ENCODE measurements at places on chromosomes 6 and 20. TPM values are rescaled to one million over a fixed set of nuclear protein-coding genes. Genes with fewer than 3 reads are reported as not detected.

DNA sequence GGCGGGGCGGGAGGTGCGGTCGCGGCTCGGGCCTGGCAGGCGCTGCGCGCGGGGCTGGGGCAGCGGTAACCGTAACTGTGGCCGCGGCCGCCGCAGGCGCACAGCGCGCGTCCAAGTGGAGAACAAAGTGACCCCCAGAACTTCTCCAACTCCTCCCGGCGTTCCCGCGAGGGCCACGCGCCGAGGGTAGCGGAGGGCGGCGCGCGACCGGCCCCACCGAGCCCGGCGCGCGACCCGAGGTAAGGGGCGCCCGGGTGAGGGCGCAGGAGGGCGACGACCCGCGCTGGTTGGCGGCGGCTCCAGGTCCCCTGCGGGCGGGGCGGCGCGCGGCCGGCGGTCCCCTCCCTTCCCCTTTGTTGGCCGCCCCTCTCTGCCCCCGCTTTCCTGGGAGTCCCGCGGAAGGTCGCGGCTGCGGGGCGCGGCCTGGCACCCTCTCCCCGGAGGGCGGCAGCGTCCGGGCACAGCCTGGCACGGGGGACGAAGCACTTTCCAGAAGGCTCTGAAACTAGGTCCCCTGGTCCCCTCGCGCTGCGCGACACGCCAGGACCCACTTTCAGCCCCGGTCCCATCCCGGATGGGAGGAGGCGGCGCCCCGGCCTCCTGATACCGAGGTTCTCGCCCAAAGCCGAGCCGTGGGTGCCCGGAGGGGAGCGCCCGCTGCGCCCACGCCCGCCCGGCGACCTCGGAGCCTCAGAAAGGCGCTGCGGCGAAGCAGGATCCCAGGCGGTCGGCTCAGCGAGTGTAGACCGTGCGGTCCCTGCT is at the start of gene TIAM2:
TIAM2 (plus strand) TSS at position 62 of the 762 bp plus-strand sequence. CDS start 133,909 bp downstream, outside the sequence.
- DNase-seq = peak; percentile 26
- peak within 1 kb of the TSS; percentile 56 for H3K4me3 ChIP-seq
- H3K4me1 ChIP-seq = peaks cover 6% of the 10 kb centered on the region
- H3K27ac ChIP-seq = no peak within 1 kb of the TSS
- H3K27me3 ChIP-seq = peaks cover 20% of the 10 kb centered on the region

DNA sequence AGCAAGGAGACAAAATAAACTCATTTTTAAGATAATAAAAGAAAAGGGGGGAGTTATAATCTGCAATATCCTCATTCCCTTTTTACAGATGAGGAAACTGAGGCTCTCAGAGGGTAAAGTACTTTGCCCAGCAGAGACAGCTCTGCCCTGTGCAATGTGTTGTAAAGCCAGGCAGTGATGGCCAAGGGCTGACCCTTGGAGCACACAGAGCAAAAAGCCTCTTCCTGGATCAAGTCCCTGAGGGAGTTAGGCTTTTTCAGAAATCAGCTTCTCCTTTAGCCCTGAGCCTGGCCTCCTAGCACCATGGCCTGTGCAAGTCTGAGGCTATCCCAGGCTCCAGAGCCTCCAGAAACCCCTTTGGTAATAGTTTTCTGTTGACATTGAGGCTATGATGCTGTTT is 234.8 kb downstream of the PHACTR1 start:
- peaks cover 4% of the 10 kb centered on the region for H3K4me1 ChIP-seq
- H3K4me3 ChIP-seq = no peak overlapping the region
- DNase-seq = no peak

- no peak for DNase-seq
- peaks cover 26% of the 10 kb centered on the region for H3K4me1 ChIP-seq
- H3K27ac ChIP-seq = no peak overlapping the region
- peaks cover 17% of the 10 kb centered on the region for H3K36me3 ChIP-seq
- H3K27me3 ChIP-seq = no peaks in the 10 kb centered on the region
These were observed 94.0 kb downstream of the RNGTT start for GRCh38 chr6:88869263-88870020.

DNA sequence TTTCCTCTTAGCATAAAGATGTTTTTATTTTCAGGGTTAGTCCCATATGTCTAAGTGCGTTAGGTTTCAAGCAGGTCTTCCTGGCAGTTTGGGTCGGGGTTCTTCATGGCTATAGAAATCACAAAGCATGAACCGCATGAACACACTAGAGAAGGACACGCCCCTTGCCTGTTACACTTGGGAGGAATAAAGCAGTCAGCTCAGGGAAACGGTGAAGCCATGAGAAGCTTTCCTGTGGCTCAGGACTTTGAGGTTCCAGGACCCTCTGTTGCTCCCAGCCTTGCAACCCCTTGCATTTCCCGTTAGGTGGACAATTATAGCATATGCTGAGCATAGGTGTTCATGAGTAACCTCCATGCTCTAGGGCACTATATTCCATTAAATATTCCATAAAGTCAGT is 96.7 kb downstream of the SYCP2 start:
- H3K36me3 ChIP-seq = no peaks in the 10 kb centered on the region
- DNase-seq = no peak
- no peaks in the 10 kb centered on the region for H3K4me1 ChIP-seq

MAFB gene
- not detected for total RNA-seq

GRCh38 chr6:35302604-35303241 is 5.1 kb downstream of the DEF6 start:
- DNase-seq = peak; percentile 93
- peaks cover 69% of the 10 kb centered on the region for H3K4me1 ChIP-seq
- peaks cover 71% of the 10 kb centered on the region for H3K36me3 ChIP-seq
- peak overlapping the region; percentile 96 for H3K27ac ChIP-seq
- H3K4me3 ChIP-seq = peak overlapping the region; percentile 85
- H3K27me3 ChIP-seq = no peaks in the 10 kb centered on the region

- H3K36me3 ChIP-seq = no peaks in the 10 kb centered on the region
- DNase-seq = no peak
- no peaks in the 10 kb centered on the region for H3K27me3 ChIP-seq
- no peaks in the 10 kb centered on the region for H3K4me1 ChIP-seq
- H3K4me3 ChIP-seq = no peak overlapping the region
- no peak overlapping the region for H3K27ac ChIP-seq
These were observed 277.2 kb downstream of the FRK start for GRCh38 chr6:115783402-115784061.

RRAGD gene
- total RNA-seq = 8.8 TPM

DNA sequence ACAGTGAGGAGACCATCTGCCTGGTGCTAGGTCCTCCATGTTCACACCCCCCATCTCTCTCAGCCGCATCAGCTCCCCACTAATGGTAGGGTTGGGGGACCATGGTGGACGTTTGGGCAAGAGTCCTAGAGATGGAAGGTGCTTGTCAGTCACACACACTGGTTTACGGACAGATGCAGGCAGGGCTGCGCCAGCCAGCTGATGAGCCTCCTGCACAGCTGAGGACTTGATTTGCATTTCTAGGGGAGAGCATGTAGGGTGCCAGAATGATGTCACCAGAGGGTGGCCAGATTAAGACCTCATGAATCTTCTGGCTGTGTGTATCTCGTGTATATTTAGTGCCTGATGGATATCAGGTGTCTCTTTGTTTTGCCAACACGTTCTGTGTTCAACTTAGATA is 28.6 kb downstream of the CST8 start:
- no peaks in the 10 kb centered on the region for H3K36me3 ChIP-seq
- H3K27ac ChIP-seq = no peak overlapping the region
- DNase-seq = no peak
- no peak overlapping the region for H3K4me3 ChIP-seq
- H3K27me3 ChIP-seq = no peaks in the 10 kb centered on the region

FRK gene
- total RNA-seq = 0.02 TPM

- no peaks in the 10 kb centered on the region for H3K4me1 ChIP-seq
- no peak overlapping the region for H3K27ac ChIP-seq
- H3K4me3 ChIP-seq = no peak overlapping the region
- no peak for DNase-seq
- peaks cover 5% of the 10 kb centered on the region for H3K27me3 ChIP-seq
These were observed 75.5 kb upstream of the CD2AP start for GRCh38 chr6:47402081-47402480.

DNA sequence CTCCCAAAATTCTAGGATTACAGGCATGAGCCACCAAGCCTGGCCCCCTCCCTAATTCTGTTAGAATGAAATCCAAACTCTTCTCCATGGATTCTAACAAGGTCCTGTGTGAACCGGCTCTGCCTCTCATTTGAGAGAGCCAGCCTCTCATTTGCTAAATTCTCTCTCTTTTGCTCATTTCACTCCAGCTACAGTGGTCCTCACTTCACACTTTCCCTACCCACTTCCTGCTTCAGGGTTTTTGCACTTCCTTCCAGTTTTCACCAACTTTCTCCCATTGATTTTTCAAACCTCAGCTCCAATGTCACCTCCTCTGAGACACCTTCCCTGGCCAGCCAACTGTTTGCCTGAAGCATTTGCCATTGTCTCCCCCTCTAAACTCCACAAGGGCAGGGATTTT is 5.1 kb downstream of the COX4I2 start:
- no peak overlapping the region for H3K27ac ChIP-seq
- no peaks in the 10 kb centered on the region for H3K36me3 ChIP-seq
- H3K27me3 ChIP-seq = peaks cover 18% of the 10 kb centered on the region

DNA sequence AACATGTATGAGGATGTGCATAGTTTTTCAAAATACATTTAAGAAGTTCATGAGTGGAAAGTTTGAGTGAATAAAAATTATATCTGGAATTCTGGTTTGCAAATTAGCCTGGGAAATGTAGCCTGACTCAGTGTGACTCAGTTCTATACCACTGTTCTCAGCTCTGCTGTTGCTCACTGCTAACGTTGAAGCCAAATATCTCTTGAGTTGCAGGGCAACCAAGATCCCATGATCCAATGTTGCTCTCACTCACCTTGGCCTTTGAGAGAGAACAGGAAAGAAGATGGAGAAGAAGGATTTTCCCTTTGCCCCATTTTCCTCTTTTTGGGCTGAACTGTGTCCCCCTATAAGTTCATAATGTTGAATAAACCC is 28.9 kb downstream of the PSMB9 start:
- H3K27ac ChIP-seq = no peak overlapping the region
- H3K4me3 ChIP-seq = no peak overlapping the region
- H3K27me3 ChIP-seq = peaks cover 4% of the 10 kb centered on the region
- peaks cover 4% of the 10 kb centered on the region for H3K4me1 ChIP-seq

CDH26 gene
- 0.47 TPM for total RNA-seq

DNA sequence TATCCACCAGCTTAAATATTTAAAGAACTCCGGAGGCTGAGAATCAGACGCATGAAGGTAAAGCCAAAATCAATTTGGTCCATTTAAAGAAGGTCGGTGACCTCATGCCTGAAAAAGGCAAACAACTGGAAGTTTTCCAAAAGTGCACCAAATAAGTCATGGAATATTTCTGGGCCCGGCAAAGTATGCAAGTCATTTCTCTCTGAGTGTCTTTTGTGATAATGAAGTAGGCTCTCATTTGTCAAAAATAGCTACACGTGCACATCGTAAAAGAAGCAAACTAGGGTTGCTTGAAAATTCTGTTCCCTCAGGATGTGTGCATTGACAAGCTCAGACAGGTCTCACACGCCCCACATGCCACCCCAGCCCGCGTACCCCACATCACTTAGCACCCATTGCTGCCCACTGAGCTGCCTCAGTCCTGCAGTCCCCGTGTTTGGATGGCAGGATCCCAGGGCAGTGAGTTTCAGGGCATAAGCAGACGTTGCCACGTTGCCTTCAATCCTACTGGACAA is 20.5 kb upstream of the PYGB start:
- no peak overlapping the region for H3K27ac ChIP-seq
- no peak overlapping the region for H3K4me3 ChIP-seq
- no peaks in the 10 kb centered on the region for H3K36me3 ChIP-seq
- no peaks in the 10 kb centered on the region for H3K27me3 ChIP-seq

DNA sequence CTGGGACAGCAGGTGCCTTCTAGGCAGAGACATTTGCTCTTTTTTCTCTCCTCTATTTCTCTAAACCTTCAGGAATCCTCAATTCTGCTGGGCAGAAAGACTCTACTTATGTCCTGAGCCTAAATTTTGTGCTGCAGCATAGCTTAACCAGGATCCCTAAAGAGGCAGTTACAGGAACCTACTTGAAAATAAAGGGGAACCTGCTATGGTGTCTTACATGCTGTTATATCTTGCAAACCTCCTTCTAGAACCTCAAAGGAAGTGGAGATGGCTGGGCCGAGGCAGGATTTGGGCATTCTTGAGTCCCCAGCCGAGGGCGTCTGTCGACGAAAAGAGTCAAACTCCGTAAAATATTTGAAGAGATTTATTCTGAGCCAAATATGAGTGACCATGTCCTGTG is 17.1 kb upstream of the GMNN start:
- no peak for DNase-seq
- no peak overlapping the region for H3K4me3 ChIP-seq
- no peak overlapping the region for H3K27ac ChIP-seq
- H3K27me3 ChIP-seq = no peaks in the 10 kb centered on the region

All from activated CD4-positive, alpha-beta T cell treated with anti-CD3 and anti-CD28 coated beads, Interleukin-2, amount 10 ng/mL, durations not matched to agents 7 days and 5 days (primary cell).